ENCODE measurements at places on chromosomes 5 and 9.

DNA sequence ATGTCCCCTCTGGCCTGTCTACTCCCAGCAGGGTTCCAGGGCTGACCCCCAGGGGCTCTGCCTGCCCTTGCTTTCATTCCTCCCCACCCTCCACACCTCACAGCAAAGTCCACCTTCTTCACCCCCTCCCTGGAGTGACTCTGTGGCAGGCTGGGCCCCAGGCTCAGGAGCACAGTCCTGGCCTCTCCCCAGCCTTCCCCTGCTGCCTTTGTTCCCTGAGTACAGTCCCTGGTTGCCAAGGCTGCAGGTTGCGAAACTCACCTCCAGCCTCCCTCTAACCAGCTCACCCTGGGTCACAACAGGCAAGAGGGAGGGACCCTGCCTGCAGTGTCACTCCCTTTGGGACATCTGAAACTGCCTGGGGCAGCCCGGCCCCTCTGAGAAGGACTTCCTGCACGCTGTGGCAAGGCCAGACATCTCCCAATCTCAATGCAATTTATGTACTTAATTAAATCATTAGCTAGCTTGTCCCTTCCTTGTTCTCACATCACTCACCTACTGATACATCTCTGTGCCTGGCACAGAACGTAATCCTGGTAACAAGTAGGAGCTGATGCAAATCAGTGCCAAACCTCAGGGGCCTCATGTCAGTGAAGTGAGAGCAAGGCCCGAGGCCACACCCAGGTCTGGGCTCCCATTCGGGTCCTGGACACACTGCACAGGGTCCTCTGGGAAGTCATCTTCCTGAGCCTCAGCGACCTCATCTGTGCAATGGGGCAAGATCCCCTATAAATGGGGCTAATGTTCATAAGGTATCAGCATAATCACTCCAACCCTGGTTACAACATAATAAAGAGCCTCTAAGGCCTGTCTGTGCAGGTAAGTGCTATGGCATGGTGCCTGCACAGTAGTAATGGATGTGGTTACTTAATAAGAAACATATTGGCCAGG lies 27.3 kb upstream of the TRIM14 start:
- DNase-seq = peak; percentile 46

DNA sequence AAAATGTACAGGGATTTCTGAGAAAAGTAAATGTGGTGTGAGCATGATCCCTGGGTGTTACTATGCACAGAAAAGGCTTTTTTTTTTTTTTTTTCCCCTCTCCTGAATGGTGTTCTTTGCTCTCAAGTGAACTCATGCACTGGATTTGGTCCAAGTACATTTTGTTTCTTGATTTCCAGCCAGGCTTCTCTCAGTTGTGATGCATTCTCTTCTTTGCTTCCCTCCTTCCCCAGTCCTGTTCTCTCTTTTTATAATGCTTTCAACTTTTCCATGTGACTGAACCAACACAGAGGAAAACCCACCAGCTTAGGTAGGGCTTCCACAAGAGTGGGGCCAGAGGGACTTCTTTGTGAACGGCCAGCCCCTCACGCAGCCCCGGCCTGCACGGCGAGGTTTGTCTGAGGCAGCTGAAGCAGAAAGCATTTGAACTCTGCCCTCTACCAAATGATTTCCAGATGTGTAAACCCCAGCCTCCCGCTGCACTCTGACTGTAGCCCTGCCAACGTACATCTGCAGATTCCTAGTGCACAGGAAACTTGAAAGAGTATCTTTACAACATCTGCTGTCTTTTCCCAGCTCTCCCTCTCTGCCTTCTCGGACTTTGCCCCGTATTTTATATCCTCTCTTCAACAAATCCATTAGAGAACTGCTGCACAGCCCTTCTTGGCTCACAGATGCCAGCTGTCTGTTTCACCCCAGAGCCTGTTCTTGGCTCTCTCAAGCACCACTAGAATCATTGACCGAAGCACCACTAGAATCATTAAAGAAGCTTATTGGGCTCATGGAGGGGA lies 71.8 kb upstream of the CD180 start:
- DNase-seq = peak; percentile 45

DNA sequence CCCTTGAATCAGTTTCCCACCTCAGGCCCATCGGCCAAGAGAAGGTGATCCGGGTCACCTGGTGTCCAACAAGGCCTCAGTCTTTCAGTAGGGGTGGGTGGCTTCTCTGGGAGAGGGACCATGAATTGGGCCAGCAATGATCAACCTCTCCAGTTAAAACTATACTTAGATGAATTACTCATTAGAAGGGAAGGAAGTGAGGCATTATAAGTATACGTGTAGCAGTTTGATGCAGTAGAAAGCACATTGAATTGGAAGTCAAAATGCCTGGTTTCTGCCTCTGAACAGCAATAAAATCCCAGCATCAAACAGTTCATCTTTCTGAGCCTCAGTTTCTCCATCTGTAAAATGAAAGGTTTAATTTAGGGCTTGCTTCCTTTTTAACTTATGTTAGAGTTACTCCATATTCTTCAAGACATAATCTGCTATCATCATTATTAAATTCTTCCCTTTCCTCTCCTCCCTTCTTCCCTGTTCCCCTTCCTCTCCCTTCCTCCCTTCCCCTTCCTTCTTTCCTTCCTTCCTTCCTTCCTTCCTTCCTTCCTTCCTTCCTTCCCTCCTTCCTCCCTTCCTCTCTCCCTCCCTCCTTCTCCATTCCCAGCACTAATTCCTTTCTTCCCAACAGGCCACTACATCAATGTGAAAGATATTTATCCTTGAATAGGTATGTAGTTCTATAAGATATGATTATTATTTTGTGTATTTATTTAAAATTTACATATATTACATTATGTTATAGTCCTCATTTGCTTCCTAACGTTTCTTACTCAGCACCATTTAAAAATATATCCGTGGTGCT lies 18.6 kb upstream of the TMEM174 start:
- no peak for DNase-seq

GRCh38 chr9:33162721-33163311 lies 4.3 kb downstream of the B4GALT1 start:
- DNase-seq = no peak

DNA sequence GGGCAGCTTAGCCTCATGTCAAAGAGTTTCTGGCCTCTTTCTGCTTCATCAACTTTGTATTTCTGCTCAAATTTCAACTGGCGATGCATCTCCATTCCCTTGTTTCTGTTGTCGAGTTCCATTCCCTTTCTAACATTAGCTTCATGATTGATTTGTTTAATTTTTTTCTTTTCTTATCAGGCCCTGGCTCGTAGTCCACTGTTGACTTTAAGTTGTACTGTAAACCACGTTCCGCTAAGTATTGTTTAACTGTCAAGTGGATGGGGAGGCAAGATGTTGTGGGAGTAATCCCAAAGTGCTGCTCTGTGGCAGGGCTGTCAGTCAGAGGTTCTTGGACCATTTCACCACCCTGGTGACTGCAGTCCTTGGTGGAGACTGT lies 309.1 kb downstream of the PSAT1 start:
- peak; percentile 42 for DNase-seq

DNA sequence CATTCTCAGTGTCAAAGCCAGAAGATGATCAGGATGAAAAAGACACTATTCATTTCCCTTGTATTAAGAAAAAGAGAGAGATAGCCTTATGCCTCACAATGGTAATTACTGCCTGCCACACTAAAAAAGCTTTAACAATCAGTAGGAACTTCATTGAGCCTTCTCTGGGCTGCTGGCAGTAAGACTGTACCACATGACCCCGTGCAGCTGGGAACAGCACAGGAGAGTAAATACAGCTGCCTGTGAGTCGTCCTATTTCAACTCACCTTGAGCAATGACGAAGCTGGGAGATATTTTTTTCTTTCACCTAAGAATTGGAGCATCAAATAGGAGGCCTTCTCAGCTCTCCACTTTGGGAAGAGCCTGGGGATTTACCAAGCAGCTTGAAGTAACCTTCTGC lies 316.3 kb downstream of the GABRB2 start:
- peak; percentile 88 for DNase-seq

DNA sequence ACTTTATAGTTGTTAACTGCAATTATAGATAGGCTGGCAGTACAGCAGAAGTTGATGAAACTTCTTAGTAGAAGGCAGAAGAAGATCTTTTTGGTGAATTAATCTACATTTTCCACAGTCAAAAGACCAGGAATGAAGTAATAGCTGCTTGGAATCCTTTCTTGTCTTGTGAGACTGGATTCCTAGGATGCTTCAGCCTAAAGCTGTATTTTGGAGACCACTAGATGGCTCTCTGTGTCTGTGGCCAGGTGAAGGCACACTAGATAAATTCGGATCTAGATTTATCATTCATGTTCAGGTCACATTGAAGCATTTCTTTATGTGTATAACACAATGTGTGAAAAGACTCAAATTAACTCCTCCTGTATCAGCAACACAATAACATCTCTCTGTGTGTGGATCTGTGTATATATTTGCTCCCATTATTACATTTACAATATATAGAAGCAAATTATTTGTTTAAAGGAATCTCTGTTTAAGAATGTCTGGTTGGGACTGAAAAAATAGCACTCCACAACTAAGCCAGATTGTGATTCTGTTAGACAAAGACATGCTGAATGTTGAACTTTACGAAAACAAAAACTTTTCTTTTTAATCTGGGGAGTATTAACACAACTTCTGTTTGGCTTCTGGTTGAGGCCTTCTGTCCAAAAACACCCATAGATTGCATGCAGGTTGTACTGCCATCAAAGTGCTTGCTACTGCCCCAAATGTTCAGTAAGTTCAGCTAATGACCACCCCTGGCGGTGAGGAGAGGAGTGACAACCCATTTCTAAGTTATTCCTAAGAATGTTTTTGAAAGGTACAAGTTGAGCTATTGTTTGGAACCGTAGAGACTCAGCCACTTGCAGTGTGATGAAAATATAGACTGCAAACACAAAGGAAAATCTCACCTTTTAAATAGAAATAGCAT lies 10.6 kb downstream of the GRIN3A start:
- DNase-seq = peak; percentile 42

- no peak for DNase-seq
Observed at GRCh38 chr5:32421075-32421474, 23.5 kb downstream of the ZFR start.

DNA sequence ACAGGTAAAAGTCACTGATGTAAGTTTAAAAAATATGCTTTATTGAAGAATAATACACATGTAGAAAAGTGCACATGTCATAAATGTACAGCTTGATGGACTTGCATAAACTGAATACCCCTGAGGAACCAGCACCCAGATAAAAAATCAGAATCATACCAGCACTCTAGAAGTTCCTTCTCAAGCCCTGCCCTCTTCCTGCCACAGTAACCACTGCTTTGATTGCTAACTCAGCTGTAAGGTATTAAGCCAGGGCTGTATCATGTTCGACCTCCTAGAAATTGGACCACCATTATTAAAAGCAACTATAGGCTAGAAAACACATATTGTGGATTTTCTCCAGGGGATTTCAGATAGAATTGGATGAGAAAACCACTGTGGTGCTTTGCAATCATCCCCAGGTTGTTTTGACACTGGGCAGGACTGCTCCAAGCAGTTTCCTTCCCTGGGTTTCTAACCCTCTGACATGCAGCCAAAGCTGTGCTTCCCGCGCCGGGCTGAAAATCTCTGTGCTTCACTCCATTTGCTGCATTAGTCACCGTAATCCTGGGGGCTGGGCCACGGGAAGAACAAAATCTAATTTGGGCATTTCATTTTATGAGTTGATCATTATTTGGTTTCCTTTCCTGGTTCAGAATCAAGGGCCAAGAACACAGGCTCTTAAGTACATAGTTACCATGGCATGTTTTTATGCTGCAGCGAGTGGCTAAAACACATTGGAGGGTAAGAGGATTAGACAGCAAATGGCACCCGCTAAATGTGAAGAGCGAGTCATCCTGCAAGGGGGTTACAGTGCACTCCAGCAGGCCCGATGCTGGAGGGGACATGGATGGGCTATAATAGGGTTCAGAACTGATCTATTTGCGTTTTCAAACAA lies 139.4 kb upstream of the IL12B start:
- DNase-seq = no peak

DNA sequence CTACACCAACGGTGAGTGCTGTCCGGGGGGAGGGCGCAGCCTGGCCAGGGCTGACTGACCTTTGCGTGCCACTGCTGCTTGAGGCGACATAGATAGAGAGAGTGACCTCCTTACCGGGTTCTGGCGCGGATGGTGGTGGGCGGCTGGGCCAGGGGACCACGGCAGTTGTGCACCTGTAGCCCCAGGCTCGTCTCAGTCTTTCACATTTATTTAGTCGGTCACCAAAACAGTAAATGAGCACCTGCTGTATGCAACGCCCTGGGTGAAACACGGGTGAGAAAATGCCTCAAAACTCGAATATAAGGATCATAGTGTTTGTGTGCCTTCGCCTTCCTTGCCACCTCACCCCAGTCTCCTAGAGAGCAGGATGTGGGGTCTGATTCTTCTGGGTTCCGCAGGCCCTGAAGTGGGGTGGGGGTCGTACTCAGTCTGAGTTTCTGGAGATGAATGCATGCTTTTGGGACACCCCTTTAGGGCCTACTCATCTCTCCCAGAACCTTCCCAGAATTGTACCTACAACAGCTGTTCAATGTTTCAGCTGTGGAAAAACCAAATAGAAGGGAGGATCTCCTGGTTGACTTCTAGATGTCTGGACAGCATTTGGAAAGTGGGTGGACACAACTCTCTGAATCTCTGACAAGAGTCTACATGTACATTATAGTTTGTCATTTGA lies 714 bp downstream of the SEC24A start:
- no peak for DNase-seq

- DNase-seq = no peak
Observed at GRCh38 chr9:72440992-72441847, 76.2 kb upstream of the ZFAND5 start.

DNA sequence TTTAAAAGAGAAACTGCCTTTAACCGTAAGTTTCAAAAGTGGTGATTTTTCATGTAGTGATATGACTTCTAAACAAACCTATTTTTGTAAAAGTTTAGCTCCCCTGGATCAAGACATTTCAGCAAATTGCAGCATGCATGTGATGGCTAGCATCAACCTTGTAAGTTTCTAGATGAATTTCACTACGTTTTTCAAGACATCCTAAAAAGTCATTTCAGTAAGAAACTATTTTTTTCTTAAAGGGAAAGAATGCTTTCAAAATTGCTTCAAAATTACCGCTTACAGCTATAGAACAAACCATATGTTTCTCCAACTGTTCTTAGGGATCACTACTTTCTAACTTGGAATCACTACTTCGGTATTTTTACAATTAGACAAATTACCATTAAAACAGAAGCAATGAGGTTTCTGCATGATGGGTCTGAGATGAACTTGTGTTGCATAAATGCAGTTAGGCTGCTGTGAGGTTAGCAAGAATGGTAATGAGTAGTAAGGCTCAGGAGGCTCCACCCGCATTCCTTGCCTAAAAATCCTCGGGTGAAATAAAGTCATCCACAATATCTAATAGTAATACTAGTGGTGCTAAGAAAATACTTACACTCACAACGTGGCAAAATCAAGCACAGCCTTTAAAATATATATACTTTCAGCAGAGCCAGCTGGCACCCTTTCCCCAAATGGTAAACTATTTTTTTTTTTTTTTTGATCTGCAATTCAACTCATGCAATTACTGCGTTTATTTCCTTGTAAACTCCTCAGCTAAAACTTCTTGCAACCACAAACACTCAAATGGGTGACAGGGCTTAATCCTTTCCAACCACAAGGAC lies 53.8 kb downstream of the CDC14B start:
- DNase-seq = no peak

GRCh38 chr9:89942643-89943042 lies 337.8 kb downstream of the GADD45G start:
- DNase-seq = no peak

GRCh38 chr5:8381972-8382371 lies 513.0 kb downstream of the MTRR start:
- no peak for DNase-seq
